Stimulated activated CD8-positive, alpha-beta memory T cell treated with anti-CD3 and anti-CD28 coated beads, Interleukin-4, amount 100 ng/mL, for 24 hours (primary cell): ENCODE measurements at places on chromosomes 11 and 22.

DNA sequence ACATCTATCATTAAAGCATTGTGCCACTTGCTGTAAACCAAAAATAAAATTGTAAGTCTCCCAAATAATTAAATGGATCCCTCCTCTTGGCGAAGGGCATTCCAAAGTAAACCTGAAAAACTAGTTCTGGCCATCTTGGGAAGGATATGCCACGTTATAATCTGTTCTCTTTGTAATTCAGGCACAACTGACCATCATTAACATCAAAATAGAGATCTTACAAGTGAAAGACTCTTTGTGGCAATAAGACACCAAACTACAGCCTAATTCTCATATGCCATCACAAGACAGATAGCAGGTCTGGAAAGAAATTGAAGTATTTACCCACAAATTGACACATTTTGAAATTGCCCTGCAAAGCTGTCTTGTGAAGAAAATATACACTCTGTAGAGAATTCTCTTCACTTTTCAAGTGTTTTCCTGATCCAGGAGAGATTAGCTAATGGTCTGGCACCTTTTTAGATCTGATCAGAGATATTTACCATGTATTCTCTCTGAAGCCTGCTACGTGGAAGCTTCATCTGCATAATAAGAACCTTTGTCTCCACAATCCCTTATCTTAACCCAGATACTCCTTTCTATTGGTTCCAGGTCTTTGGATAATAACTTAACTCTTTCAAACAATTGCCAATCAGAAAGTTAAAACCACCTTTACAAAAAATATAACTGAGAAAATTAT lies 630.4 kb upstream of the CCDC179 start:
- no peak for DNase-seq

- DNase-seq, result no peak
Observed at GRCh38 chr11:75510723-75511019, 15.1 kb downstream of the GDPD5 start.

DNA sequence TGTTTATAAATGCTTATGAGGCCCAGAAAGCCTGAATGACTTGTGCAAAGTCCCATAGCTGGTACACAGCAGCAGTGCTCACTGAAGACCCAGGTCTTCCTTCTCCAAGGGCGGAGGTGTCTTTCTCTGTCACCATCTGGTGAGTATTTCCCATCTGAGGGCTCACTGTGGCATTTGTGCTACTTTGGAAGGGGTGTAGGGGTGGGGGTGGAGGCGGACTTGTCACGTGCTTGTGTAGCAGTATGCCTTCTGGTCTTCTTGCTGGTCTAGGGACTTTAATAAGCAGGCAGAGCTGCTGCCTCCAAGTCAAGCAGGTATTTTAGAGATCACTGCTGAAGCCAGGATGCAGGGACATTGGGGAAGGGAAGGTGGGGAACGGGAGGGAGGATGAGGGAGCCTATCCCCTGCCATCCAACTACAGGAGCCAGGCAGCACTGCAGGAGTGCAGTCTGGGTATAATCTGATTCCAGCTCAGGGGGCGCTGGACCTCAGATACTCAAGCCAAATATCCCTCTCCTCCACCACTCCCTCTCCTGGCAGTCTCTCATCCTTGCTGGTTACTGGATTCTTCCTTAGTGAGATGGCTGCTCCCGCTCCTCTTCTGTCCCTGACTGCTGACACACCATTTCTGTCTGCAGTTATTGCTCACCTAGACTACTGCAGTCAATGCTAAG lies 3.4 kb downstream of the ABCC8 start:
- DNase-seq, result no peak

DNA sequence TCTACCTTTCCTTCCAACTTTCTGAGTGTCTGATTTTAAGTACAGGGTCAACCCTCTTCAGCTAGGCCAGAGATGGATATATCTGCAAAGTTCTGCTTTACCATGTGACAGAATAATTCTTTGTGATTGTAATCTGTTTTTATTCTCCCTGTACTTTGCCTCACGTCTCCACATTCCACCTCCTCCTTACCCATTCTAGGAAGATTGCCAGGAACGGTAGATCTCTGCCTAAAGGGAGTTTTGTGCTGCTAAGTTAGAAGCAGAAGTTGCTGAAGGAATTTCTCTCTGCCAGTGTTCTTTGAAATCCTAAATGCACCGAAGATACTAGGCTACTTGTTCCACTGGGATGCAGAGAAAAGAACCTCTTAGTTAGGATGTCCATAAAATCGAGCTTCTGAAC lies 20.7 kb upstream of the FAM181B start:
- no peak for DNase-seq

DNA sequence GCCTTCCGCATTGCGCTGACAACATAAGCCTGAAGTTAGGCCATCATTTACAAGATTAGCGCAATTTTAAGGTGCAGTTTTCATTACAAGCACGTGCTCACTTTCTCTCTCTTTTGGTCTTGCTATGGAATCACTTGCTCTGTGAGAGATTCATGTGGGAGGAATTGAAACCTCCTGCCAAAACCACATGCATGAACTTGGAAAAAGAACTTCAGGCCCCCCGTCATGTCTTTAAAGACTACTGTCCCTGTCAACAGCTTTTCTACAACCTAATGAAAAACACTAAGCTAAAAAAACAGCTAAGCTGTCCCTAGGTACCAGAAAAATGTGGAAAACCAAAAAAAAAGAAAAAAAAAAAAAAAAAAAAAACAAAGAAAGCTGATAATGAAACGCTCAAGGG lies 1707.6 kb upstream of the RAG2 start:
- DNase-seq, result no peak

DNA sequence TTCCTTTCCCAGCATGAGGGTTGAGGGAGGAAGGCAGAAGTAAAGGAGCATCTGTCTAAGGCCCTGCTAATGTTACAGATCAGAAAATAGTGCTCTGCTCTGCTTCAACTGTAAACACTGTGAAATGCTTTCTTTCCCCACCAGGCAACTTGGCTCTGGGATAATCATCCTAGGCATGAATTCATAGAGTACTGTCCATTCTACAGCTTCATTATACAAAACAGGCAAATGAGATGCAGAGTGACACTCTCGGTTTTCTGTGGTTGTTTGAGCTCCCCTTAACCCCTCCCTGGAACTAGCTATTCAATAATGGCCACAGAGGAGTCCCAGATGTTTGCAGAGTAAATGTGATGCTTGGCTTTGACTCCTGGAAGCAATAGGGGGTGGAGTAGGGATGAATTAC lies 184.3 kb upstream of the CTSC start:
- DNase-seq, result no peak

DNA sequence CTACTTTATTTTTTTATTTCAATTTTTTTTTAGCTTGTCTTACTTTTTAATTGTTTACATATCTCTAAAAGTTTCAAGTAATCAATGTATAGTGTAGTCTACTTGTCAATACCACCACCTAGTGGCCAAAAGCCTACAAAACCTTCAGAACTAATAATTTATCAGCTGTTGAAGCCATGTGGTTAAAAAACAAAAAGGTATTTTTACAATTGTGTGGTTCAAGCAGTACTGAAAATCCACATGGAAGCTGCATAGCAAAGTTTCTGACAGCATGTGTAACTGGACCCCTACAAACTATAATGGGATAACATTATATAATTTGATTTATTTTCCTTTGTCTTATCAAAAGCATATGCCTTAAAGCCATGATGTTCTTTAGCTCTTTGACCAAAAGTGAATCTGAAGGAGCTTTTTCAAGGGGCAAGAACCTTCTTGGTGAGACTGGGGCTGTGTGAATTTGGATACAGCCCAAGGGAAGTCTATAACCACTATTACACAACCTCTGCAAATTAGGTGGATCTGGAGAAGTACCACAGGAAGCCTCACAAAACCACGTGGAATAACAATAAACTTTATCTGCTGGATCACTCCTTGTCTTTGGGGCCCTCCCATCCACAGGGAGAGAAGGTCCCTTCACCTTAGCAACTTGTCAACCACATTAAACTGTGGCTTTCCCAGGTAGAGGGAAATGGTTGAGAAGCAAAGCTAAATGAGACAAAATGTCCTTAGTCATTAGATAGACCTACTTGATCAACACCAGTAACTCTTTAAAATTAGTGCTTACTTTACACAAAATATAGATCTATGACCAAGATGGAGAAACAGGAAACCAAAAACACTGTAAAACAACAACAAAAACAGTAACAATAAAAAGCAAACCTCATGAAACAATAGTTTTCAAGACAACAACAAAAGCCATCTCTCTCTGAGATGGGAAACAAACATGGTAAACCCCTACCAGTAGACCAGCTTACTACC lies 9.9 kb downstream of the NARS2 start:
- DNase-seq, result no peak

DNA sequence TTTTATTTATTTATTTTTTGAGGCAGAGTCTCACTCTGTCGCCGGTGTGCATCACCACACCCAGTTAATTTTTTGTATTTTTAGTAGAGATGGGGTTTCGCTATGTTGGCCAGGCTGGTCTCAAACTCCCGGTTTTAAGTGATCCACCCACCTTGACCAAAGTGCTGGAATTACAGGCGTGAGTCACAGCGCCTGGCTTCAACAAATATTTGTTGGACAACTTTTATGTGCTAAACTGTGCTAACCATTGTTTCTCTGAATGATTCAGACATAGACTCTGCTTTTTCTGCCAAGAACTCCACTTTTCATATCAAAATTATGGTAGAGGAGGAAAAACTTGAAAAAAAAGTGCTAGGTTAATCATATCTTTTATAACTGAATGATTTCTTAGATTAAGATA lies 36.3 kb downstream of the MMP7 start:
- no peak for DNase-seq

DNA sequence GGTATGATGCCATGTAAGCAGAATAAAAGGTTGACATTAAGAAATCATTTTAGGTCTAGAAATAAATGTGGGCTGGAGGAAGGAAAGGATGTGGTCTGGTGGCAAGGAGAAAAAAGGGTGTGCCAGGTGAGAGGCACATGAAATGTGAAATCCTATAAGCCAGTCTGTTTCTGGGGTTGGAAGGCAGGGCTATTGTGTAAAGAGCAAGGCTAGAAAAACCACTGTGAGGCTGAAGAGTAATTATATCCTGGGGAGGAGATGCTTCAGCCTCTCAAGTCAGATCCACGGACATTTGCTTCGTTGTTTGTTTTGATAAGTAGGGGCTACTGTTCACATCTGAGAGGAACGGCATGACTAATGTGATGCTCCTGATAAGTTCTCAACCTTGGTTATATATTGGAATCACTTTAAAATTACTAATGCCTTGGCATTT lies 77.5 kb upstream of the CTSC start:
- DNase-seq, result no peak

- no peak for DNase-seq
Observed at GRCh38 chr11:64608046-64608445, 17.0 kb downstream of the SLC22A12 start.

DNA sequence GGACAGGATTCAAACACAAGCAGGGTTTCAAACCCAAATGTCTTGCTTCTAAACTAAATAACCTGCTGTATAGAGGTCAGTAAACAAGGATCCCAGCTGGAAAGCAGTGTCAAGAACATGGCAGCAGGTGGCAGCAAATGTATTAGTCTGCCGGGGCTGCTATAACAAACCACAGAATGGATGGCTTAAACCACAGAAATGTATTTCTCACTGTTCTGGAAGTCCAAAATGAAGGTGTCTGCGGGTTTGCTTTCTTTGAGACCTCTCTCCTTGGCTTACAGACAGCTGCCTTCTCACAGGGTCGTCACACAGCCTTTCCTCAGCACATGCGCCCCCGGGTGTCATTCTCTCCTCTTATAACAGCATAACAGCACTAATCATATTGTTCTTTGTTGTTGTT lies 65.1 kb upstream of the LRRC55 start:
- no peak for DNase-seq

DNA sequence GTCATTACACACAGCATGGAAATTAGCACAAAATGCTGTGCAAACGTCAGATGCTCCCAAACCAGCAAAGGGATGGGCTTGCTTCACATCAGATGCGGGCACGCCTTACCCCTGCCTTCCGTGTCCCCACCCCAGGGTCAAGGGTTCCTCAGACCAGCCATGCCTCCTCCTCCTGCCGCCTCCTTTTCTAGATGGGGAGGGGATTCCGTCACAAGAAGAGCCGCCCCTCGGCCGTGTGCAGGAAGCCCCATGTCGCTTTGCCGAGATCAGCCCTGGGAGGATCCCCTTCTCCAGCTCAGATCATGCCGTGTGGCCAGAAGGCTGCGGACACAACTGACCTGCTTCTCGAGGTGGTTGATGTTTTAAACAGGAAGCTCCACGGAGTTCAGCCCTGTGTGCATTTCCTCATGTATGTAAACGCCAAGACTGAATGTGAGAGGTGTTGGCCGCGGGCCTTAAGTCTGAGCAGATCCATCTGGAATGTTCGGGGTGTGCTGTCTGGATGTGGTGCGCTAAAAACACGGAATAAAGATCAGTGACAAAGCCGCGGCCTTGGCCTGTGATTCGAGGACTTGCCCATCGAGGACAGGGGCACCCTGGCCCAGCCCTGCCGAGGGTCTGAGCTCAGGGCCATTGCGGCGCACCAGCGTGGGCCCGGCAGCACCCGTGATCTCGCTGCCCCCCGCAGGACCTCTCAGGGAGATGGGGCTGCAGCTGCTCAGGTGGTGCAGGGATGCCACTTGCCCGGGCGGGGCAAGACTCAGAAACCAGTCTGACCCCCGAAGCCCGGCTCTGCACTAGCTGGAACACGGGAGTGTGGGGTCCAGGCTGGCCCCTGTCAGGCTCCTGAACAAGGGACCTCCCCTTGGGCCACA lies 412.9 kb downstream of the TBC1D22A start:
- DNase-seq, result no peak

DNA sequence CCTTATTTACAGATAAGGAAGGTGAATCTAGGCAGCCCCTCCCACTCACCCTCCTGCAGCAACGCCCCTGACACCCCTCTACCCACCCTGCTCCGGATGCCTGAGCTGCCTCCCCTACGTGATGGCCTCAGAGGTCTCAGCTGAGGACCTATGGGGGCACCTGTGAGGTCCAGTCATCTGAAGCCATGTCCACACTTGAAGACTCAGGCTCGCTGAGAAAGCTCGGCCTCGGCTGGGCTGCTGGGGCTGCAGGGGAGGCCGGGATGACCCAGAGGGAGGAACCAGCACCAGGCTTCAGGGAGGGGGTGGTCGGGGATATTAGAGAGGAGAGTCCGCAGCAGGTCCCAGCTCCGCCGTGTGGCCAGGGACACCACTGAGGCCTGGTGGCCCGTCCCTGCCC lies 92.8 kb downstream of the BRD1 start:
- DNase-seq, result no peak

- DNase-seq, result no peak
Observed at GRCh38 chr11:35751664-35752061, 89.1 kb downstream of the TRIM44 start.

GRCh38 chr11:106212081-106212480 lies 134.6 kb downstream of the AASDHPPT start:
- no peak for DNase-seq

DNA sequence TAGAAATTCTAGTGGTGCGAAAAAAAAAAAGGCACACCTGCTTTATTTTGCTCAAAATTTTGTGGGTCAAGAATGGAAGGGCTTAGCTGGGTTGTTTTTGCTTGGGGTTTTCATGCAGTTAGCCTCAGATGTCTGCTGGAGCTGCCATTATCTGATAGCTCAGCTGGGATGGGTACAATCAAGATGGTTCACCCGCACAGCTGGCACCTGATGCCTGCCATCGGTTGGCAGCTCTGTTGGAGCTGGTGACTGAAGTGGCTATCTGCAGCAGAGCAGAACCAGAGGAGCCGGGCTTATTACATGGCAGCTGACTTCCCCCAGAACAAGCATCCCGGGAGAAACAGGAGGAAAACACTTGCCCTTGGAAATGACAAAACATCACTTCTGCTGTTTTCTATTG lies 12.1 kb upstream of the ELFN2 start:
- no peak for DNase-seq
